AG04449 (cell line): ENCODE measurements at places on chromosomes 13 and 19.

GRCh38 chr19:44499962-44500949 is at the start of gene ZNF180:
ZNF180 (minus strand) TSS chr19:44500522; CDS start chr19:44497334, 3,188 bp downstream.
- DNase-seq: peak; percentile 44

DNA sequence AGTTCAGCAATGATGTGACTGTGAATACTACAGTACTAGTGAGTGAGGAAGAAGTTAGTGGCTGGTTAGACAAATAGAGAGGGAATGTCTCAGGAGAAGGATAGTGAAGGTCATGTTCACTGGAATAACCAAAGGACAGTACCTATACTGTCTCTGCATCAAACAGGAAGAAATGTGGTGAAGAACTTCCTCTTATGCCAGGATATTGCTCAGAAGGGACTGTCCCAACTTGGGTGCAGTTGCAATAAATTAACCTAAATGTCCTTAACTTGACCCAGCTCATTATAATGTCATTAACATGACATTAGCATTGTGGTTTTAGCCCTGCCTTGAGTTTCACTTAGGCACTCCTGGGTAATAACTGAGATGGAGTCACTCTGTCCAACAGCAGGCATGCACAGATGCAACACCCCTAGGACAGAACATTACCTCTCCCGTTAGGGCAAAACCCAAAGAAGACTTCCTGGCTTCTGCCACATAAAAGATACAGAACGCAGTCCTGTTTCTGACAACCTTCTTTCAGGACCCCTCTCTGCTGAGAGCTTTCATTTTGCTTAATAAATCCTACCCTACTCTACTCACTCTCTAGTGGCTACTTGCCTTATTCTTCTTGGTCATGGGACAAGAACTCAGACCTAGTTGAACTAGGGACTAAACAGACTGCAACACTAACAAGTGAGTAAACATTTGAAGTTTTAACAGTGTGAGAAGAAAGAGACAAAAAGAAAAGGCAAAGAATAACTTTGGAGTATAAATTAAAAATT is 1591.6 kb upstream of the MIR17HG start:
- DNase-seq: no peak

DNA sequence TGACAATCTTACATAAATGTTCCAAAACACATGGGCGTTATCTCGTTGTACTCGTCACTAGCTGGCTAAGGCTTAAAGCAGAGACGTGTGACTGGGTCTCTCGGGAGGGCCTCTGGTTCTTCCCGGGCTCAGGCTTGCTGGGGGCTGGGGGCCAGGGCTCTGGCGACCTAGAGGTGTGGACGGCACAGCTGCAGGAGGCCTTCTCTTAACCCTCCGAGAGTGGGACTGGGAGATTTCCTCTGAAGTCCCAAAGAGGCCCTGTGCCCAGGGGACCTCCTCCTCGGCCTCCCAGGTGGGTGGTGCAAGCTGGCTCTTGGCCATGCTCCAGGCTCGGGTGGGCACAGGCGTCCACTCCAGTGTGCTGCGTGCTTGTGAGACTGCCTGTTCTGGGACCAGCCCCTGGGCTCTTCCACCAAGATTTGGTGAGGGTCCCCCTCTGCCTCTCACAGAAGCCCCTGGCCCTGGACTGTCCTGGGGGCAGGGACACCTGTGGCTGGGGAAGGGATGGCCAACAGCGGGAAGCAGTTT is 2.2 kb downstream of the CAPS start:
- DNase-seq: no peak

GRCh38 chr19:47545061-47545948 is 27.6 kb downstream of the ZNF541 start:
- DNase-seq: no peak

GRCh38 chr19:48319647-48320541 is 5.5 kb upstream of the EMP3 start:
- no peak for DNase-seq

- no peak for DNase-seq
These were observed 446.4 kb downstream of the DCT start for GRCh38 chr13:94033098-94033497.

DNA sequence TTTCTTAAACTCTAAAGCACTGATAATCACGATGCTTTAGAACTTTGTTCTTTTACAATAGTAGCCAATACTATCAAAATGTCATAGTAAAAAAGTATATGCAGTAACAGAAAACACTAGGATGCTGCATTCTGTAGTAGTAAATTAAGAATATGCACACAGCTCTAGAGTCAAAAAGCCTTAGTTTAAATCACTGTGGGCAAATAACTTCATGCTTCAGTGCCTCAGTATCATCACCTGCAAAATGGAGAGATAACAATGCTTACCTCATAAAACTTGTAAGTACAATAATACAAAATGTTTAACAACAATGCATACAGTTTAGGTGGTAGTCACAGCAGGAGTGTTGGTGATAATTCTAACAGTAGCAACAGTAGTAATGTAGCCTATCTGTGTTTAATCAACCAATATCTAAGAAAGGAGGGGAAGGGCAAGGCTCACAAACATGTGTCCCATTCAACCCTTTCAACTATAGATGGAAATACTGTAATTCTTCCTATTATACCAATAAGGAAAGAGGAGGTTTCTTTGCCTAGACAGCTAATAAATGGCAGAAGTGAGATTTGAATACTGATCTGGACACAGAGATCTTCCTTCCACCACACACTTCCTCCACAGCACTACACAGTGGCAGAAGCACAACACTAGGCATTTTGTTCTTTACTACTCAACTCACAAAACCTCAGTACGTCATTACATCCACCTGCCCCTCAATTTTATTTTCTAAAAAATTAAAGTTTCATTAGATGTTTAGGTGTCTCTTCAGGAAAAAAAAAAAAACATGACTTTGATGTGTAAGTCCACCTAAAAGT is 4.6 kb downstream of the RBM26 start:
- no peak for DNase-seq

DNA sequence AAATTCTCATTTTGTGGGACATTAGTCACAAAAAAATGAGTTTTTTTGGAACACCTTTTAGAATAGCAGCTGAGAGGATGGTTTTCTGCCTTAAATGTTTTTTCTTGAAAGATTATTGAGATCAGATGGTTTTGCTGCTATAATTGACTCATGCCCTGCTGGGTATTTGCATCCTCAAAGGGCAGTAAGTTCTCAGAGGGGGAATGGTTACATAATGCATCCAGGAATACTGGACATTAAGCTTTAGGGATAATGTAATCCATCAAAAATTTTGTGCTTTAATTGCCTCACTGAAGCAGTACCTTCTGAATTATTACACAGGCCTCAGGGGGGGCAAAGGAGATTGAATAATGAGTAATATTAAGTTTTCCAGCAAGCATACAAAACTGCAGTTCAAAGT is 866.3 kb upstream of the SPRY2 start:
- no peak for DNase-seq
